ENCODE measurements at places on chromosomes 6 and 20. TPM values are rescaled to one million over a fixed set of nuclear protein-coding genes. Genes with fewer than 3 reads are reported as not detected.

Gene RBM38
- total RNA-seq = 8.6 TPM

Gene SLC17A5
- 31.1 TPM for total RNA-seq

Gene WFDC13
- total RNA-seq = not detected

Gene HAO1
- not detected for total RNA-seq

Gene TRAPPC3L
- not detected for total RNA-seq

Gene NKX2-2
- not detected for total RNA-seq

Gene RPP21
- 23.7 TPM for total RNA-seq

Gene SPAG4
- 32.9 TPM for total RNA-seq

Gene ADAM33
- total RNA-seq = 11.2 TPM

Gene LINC00237
- not detected for total RNA-seq
